ENCODE measurements at places on chromosomes 7 and 10.

DNA sequence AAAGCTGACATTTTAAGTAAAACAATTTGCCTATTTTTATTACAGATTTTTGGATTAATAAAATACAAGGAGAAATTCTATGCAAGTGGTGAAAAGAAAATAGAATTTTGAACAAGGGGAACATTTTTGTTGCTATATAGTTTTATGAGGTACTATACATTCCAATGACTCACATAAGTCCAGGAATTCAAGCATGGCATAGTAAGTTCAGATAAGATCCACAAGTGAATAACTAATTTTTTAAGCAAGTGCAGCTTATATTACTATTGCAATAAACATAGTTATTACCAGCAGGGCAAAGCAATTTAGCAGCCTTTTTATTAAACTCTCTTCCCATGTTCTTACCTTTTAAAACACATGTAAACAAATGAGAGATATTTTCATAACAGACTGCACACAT lies 1123.5 kb upstream of the LRRN3 start:
- DNase-seq: no peak

- no peak for DNase-seq
Observed at GRCh38 chr7:71766016-71766415, 634.1 kb downstream of the GALNT17 start.

DNA sequence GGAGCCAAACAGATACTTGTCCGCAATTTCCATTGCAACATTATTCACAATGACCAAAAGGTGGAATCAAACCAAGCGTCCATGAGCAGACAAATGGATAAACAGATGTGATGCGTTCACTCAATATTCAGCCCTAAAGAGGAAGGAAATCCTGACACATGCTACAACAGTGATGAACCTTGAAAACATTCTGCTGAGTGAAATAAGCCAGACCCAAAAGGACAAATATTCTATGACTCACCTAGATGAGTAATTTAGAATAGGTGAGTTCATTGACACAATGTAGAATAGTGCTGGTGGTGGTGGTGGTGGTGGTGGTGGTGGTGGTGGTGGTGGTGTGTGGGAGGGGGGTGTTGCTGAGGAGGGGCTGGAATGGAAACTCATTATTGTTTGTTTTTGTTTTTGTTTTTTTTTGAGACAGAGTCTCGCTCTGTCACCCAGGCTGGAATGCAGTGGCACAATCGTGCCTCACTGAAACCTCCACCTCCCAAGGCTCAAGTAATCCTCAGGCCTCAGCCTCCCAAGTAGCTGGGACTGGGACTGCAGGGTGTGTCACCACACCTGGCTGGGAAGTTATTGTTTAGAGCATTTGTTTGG lies 28.6 kb downstream of the SMKR1 start:
- no peak for DNase-seq

DNA sequence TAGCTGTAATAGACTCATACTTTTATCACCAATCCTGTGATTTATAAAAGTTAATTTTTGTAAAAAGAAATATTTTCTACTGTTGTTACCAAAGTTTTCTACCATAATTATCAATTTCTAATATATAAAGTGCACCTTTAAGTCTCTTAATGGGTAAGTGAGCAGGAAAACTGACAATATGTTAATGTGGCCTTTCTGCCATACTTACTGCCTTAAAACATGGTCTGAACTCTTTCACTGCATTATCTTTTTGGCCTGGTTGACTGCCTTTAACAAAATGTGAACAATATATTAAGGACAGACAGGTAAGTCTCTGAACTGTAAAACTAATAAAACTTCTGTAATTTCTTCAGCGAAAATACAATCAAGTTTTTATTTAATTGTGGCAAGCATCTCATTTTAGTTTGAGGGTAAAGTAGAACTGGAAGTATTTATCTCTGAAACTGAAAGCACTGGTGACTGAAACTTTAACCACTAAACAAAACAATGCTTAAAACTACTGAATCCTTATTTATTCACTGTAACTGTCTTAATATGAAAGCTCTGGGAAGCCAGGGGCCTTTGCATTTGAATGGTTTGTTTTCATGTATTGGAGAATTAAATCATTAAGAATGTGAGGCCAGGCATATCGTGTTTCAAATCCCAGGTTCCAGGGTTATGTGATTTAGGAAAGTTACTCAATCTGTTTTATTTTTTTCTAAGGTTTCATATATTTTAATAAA lies 948.8 kb upstream of the POT1 start:
- no peak for DNase-seq

DNA sequence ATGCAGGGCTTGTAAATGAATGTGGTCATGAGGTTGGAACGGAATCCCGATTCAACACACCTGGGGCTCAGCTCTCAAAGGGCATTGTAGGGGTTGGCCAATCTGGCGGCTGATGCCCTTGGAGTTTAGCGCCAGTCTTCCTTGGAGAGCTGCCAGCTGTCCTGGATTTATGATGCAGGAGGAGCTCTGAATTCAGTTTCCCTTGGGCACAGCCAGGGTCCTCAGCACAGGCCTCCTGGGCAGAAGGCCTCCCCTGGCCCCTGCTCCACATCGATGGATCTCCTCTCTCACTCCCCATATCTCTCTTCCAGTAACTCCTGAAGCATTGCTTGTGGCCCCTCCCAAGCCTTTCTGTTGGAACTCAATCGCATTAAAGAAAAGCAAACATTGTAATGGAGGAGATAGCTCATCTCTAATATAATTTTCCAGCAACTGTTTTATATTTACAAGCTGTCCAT lies 985 bp upstream of the CYTH3 start:
- DNase-seq: no peak

GRCh38 chr10:132860532-132860931 lies 74.6 kb upstream of the NKX6-2 start:
- no peak for DNase-seq

DNA sequence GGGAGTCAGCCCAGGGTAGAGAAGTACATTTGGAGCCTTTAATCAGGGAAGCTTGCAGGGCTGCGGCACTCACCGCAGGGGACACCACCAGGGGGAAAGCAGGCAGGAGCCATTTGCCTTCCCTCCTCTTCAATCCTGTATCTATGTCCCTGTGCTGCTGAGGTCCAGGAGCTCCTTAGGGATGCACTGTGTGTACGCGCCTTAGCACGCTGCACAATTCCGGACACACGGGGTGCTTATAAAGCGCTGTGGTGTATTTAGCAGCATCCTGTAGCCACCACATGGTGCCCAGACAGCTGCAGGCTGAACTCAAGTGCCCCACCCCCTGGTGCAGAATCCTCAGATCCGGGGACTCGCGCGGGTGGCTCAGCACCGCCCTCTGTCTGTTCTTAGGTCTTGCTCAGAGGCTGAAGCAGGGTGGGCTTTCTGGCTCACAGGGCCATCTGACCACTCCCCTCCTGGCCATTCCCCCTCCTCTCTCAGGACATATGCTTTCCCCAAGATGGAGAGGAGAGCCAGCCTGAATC lies 421.4 kb downstream of the SDK1 start:
- DNase-seq: no peak

DNA sequence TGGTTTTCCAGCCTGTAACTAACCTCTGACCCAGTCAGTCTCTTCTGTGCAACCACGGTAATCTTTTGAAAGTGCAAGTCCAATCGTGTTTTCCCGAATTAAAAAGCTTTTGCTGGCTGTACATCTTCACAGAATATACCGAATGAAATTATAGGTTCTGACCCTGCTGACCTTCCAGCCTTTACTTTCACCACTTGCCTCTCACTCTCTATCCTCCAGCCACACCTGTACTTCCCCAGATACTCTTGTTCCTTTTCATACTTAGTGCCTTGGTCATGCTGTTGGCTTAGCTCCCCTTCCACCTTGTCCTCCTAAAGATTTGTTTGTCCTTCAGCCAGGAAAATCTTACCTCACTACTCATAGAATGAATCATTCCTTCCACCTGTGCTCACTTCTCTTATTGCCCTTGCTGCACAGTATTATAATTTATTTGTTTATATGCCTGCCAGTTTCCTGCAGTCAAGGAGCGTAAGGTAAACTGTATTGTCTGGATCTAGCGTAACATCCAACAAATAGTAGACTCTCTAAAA lies 2.3 kb upstream of the PNPLA8 start:
- DNase-seq: no peak

DNA sequence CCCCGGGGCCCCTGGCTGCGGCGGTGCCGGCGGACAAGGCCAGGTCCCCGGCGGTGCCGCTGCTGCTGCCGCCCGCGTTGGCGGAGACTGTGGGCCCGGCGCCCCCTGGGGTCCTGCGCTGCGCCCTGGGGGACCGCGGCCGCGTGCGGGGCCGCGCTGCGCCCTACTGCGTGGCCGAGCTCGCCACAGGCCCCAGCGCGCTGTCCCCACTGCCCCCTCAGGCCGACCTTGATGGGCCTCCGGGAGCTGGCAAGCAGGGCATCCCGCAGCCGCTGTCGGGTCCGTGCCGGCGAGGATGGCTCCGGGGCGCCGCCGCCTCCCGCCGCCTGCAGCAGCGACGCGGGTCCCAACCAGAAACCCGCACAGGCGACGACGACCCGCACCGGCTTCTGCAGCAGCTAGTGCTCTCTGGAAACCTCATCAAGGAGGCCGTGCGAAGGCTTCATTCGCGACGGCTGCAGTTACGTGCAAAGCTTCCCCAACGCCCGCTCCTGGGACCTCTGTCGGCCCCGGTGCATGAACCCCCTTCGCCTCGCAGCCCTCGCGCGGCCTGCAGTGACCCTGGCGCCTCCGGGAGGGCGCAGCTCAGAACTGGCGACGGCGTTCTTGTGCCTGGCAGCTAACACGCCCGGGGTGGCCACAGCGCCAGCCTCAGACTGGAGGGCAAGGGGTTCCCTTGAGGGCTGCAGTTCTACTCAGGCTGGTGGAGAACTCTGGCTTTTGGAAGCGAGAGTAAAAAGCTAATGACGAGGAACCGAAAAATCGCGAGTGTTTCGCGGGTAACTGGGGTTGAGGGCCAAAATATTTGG lies 804 bp downstream of the FRAT1 start:
- no peak for DNase-seq

- DNase-seq: no peak
Observed at GRCh38 chr7:128443831-128444600, 11.7 kb upstream of the HILPDA start.

- no peak for DNase-seq
Observed at GRCh38 chr7:158733775-158734494, 29.3 kb upstream of the NCAPG2 start.

DNA sequence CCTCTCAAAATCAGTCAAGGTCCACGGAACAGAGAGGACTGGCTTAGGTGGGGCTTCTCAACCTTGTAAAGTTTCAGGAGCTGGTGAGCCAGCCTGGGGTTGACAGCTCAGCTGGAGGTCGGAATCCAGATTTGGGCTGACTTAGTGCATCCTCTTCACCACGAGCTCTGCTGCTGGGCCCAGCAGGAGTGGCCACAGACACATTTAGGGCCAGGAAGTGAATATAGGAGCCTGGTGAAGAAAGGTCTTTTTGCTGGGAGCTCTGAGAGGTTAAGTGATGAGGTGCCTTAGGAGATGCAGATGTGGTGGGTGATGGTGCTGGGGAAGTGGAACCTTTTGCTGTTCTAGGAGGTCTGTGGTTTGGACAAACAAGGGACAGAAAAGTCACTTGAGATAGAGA lies 39.3 kb upstream of the MMD2 start:
- DNase-seq: no peak

DNA sequence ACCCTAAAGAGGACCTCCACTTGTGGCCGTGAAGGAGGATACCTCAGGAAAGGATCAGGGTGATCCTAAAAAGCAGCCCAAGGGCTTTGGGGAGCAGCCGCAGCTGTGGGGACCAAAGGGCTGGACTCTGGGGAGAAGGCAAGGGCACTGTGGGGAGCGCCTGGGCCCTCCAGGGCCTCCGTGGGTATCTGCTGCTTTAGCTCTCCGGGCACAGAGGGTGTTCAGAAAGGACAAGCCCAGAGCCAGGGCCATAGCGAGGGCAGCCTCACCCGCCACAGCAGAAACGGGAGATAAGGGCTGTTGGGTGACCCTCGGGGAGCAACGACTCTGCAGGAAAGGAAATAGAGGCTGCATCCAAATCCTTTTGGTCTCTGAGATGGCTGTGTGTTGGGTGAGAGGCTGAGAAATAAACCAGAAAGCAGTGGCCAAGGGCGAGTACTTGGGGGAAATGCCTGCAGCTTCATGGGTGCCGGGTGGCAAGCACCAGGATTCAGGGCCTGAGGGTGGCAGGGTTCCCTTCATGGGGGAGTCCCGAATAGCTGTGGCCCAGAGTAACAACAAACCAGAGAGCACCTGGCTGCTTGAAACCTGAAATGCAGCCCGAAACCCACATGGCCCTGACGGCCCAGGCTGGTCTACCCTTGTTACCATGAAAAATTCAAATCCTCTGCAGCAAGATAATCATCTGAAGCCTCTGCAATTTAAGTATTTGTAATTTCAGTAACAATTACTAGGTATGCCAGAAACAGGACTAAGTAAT lies 95.2 kb downstream of the VIPR2 start:
- no peak for DNase-seq

DNA sequence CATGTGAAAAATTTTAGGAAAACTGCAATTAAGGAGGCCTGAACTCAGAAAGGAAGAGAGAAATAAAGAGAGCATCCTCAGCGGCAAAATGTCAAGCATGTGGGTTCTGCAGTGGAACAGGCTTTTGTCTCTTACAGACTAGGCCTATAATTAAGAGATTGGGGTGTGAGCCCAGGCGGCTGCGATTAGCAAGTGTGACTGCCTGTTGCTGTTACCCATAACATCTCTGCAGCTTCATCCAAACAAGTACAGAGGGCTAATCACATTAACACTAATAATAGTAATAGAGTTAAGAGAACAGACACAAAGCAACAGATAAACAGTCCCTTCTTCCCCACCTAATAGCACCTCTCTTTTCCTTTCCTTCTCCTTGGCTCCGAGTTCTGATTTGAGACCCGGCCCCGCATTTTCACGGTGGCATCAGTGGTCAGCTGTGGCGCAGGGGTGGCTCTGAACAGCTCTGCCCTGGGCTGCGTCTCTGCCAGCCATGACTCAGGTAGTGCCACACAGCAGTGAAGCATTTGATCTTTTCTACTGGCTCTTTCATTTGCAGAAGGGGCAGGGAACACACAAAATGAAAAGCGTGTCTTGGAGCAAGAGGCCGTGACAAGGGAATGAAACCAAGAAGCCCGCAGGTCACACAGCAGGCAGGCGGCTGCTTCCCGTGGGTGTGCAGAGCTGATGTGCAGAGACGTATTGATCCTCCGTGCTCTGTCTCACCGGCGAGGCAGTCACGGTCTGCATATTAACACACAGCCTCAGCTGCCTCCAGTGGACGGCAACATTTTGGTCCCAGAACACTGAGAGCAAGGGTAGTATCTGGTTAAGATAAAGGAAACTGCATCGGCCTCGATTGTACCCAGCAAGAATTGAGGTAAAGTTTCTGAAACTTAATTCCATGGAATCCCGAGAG lies 103.1 kb downstream of the KLF6 start:
- DNase-seq: no peak

- DNase-seq: no peak
Observed at GRCh38 chr7:77254429-77254828, 54.8 kb upstream of the FGL2 start.

DNA sequence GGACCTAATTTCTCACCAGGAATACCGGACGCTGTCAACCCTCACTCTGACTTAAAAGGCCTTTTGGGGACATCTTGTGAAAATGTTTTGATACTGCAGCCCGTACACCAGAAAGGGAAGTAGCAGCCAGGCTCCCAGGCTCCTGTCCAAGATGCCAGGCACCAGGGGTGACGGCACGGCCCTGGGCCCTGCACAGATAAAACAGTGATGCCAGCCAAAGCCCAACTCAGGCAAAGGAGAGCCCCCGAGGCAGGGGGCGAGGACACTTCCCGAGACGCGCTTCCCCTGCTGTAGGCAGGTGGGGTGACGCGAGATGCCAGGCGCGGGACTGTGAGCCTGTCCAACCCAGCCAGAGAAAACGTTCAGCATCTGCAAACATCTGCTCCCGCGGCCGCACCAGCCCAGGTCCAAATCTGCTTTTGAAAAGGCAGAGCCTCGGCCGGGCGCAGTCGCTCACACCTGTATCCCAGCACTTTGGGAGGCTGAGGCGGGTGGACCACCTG lies 15.7 kb downstream of the ZFAND2A start:
- no peak for DNase-seq

- DNase-seq: no peak
Observed at GRCh38 chr10:110698782-110699201, 54.7 kb downstream of the RBM20 start.

All from urinary bladder (tissue), 4 donors.